AML-193 (cell line): ENCODE measurements at places on chromosomes 5 and 9.

- no peak for DNase-seq
These were observed at the start of gene MEGF10 for GRCh38 chr5:127290019-127290945. TSS of gene MEGF10 (plus strand) at chr5:127290796. CDS start at chr5:127331309, 40,513 bp downstream.

- DNase-seq: peak; percentile 22
These were observed 28.6 kb downstream of the KCNN2 start for GRCh38 chr5:114390431-114390830.

GRCh38 chr9:106478312-106478711, 384.7 kb upstream of the ZNF462 start:
- no peak for DNase-seq

- DNase-seq: no peak
These were observed 1248.0 kb downstream of the MAT2B start for GRCh38 chr5:164753434-164753833.

DNA sequence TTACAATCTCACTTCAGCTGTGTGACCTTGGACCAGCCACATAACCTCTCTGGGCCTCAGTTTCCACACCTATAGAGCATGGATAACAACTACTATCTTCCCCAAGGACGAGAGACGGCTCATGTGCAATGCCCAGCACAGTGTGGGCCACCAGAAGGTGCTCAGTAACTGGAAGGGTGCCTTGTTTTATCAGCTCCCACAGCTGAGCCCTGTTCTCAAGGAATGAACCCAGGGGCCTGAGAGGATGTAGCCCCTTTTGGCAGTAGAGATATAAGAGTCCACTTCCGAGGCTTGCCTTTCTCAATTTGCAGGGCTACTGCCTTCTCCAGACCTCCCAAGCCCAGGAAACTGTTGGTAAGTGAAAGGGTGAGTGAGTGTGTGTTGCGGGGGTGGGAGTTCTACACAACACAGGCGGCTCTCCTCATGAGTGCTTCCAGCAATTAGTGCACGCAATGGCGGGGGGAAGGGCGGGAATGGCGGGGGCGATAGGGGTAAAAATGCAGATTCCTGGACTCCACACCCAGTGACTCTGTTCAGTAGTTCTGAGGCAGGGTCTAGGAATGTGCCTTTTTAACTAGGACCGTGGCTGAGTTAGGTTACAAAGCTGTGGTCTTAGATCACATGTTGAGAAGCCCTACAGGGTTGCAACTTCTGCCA, 185.1 kb downstream of the FSTL4 start:
- DNase-seq: no peak

- DNase-seq: no peak
These were observed 15.2 kb downstream of the SH3GLB2 start for GRCh38 chr9:129012893-129013448.

GRCh38 chr5:9040475-9040874, 505.4 kb downstream of the SEMA5A start:
- DNase-seq: no peak

- DNase-seq: no peak
These were observed 57.8 kb upstream of the LIFR start for GRCh38 chr5:38613992-38614836.

- DNase-seq: no peak
These were observed 157.8 kb upstream of the TNC start for GRCh38 chr9:115275753-115276152.

DNA sequence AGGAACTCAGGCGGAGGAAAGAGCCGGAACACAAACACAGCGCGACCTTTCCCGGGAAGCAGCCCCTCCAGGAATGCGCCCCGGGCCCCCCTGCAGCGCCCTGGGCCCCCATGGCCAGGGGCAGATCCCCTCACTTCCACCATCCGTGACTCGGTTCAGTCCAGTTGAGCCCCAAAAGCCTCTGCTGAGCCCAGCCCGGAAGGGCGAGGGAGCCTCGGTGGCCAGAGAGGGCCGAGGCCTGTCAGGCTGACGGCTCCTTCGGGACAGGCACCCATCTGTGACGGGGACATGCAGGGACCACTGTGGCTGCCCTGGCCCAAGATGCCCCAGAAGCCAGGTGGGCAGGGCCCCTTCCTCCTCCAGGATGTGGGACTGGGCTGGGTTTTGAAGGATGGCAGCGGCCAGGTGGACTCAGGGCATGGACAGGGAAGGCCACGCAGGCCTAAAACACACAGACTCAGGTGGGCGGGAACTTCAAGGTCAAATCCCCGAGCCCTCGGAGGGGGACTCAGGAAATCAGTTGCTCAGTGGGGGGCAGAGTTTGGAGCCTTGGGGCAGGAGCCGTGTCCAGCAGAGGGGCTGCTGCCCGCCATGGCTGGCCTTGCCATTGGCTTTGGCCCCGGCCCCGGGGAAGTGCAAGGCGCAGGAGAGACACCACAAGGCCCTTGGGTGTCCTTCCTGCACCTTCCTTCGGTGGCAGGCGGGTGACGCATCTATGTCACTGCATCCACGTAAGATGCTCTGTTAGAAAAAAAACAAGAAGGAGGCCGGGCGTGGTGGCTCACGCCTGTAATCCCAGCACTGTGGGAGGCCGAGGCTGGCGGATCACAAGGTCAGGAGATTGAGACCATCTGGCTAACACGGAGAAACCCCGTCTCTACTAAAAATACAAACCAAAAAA, 29.7 kb upstream of the ABO start:
- no peak for DNase-seq

- no peak for DNase-seq
These were observed 13.6 kb upstream of the SREK1 start for GRCh38 chr5:66130493-66130892.

GRCh38 chr5:176489077-176489476, 40.9 kb downstream of the FAF2 start:
- no peak for DNase-seq

DNA sequence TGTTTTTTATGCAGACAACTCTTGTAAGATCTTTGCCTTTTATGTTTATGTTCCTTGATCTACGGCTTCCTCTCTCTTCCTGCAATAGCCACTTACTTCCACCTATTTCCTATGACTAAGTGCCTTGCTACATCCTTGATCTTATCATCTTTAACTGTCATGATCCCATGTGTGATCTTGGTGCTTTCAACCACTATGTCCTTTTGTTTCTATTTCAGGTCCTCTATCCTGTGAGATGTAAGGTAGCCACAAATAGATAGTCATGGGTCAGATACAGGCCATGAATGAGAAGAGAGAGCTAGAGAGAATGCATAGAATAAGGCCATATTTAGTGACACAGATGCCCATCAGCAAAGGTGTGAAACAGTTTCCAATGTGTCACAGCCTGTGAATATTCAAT, 243.6 kb upstream of the HAPLN1 start:
- DNase-seq: peak; percentile 75

GRCh38 chr5:144315994-144316634, 145.4 kb downstream of the KCTD16 start:
- DNase-seq: no peak

DNA sequence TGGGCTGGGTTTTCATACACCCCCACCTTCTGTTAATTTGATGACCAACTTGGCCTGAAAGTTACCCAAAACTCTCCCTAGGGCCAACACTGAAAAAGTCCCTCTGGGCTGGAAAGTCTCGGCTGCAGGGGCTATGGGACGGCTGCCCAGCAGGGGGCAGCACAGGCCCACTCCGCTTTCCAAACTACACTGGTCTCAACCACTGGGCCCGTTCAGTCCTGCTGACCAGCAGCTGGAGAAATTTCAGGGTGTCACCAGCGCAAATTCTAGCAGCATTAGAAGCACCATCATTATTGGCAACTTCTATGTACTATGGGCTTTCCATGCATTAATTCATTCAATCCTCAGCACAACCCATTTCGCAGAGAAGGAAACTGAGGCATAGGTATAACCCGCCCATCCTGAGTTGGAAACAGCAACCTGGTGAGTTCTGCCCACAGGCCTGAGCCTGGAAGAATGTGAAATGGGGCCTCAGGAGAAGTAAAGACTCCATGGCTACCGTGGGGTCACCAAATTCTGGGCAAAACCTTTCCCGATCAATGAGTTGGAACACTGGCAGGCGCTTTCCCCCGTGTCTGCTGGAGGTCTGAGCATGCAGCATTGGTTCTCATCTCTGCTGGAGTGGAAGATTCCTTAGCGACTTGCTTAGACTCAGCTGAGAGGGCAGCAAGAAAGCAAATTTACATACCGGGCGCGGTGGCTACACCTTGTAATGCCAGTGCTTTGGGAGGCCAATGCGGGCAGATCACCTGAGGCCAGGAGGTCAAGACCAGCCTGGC, 9.7 kb downstream of the ORM2 start:
- DNase-seq: peak; percentile 32

DNA sequence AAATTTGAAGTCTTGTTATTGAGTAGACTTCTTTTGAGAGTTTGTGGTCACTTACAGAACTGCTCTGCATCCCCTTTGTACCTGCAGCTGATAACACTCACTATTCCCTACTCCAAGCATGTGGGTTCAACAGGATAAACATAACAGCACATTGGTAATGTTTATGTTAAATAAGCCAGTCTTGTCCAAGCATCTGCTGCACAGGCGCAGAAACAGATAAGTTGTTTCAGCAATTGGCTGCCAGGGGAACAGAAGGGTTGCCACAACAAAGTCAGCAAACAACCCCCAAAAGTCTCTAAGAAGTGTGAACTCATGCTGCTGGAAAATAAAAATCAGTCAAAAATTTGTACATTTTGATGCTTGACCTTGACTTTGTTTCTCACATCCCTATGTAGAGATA, 174.6 kb downstream of the GDNF start:
- no peak for DNase-seq

GRCh38 chr5:143231416-143231815, 172.1 kb downstream of the NR3C1 start:
- no peak for DNase-seq

DNA sequence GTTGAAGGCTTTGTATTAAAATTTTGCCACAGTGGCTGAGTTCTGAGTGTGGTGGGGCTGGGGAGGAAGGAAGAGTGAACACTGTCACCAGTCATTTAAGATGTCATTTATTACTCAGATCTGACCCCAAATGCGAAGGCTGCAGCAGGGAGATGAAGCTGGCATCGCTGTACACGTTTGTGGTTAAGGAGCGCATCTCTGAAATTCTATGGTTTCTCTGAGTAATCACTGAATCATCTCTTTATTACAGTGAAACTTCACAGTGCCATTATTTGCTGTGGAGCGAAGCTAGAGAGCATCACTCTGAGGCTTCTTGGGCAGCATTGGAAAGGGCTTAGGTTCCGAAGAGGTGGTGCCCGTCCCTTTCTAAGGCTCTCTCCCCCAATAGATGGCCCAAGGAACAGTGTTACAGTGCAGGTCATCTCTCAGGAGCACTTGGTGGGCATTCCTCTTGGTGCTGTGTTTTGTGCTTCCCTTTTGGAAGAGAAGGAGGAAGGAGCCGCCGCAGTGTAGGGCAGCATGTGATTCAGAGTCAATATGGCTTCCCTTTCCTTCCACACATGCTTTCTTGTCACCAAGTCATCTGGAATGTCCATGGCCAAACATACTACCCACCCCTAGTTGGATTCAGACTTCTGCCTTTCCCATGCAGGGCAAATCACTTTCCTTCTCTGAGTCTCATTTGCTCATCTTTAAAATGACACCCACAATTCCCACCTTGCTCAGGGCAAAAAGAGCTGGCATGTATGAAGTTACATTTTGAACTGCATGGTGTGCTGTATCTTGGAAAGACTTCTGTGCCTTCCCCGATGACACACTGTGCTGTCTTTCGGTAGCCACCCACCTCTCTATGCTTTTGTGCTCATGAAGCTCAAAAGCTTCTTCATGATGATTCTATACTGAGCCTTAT, 9.3 kb upstream of the TEX48 start:
- no peak for DNase-seq

GRCh38 chr5:88727705-88728313, 155.2 kb downstream of the MEF2C start:
- DNase-seq: peak; percentile 26

DNA sequence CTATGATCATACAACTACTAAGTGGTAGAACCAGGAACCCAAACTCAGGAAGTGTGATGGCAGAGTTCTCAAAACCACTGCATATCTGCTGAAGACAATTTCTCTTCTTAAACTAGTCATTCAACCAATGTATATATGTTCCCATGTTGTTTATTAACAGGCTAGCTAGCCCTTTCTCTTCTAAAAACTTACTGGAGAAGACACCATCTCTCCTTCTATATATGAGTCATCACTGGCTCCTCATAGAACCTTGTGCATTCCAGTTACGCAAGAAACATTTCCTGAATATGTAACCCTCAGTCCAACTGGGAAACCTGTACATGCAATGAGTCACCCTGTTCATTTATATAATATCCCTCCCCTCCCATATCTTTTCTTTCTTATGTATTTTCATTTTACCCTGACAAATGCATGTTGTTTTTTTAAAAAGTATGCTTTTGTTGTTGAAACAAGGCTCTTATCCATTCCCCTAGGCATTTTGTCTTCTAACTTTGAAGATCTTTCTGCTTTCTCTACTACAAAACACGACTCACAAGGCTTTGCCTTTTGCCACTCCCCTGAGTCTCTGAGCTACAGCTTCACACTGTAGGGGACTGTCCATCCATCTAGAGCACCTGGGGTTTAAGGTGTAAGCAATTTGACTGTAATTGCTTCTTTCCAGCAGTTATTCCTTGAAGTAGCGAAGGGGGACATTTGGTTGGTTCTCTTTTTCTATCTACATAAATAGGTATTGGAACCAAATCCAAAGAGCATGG, 119.5 kb downstream of the ANXA1 start:
- DNase-seq: peak; percentile 89

GRCh38 chr9:124218987-124219461, 38.7 kb upstream of the NEK6 start:
- no peak for DNase-seq

DNA sequence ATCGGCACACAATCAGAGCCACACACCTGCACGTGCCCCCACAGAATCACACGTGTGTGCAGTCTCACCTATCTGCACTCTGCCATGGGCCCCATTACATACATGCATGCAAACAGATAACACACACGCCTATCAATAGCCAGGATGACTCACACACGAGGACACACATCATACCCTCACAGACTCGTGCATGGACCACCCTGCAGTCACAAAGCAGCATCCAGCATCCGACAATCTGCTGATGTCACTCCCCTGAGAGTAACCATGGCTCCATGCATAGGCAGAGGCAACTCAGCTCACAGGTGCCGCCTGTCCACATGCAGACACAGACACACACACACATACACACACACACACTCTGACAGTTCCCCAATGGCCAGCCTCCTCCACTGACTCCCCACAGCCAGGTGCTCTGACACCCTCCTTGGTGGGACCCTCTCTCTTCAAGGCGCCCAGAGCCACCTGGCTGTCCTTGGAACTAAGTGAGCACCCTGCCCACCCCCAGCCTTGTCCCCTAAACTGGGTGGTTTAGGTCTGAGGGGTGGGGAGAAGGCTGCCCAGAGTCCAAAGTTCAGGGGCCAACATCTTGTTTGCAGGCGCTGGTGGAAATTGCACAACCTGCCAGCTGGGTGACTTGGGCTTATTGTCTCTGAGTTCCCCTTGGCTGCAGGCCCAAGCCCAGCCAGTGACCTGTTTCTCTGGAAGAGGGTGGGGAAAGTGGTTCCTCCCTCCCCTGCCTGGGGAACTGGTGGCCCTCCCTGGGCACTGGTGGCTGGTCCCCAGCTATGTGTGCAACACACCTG, 34.6 kb upstream of the NEK6 start:
- DNase-seq: peak; percentile 90
